ENCODE measurements at places on chromosomes 6 and 20.
A peak's percentile ranks its signal among the peaks of the same experiment; 100 is the strongest.

GRCh38 chr20:36064658-36065426 is 89.7 kb upstream of the EPB41L1 start:
- no peaks in the 10 kb centered on the region for H3K27me3 ChIP-seq
- peak; percentile 97 for DNase-seq
- no peaks in the 10 kb centered on the region for H3K36me3 ChIP-seq
- H3K27ac ChIP-seq = peak overlapping the region; percentile 92
- peak overlapping the region; percentile 78 for H3K4me3 ChIP-seq

DNA sequence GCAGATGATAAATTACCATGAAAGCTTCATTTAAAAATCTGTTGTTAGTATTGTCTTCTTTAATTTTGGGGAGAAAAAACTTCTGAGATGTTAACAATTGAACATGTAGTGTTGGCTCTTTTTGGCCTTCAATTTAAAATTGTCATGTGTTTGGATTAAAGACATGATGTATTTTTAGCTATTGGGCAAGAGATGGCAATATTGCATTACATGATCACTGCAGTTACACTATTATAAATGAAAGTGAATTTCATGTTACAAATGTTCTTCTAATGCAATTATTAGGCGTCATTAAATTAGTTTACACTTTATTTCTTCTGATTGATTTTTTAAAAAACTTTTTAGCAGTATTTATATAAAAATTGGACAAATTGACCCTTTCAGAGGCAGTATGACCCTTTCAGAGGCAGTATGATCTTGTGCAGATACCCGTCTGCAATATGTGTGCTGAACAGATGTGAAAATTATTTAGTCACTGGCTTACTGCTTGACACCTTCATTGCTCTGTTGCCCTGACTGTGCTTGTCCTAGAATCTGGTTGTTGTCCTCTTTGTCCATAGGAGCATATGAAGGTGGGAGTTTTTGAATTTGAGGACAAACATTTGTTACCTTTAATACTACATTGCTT is 25.8 kb downstream of the CDKAL1 start:
- no peak overlapping the region for H3K4me3 ChIP-seq
- peaks cover 9% of the 10 kb centered on the region for H3K4me1 ChIP-seq
- H3K27ac ChIP-seq = no peak overlapping the region
- H3K27me3 ChIP-seq = no peaks in the 10 kb centered on the region
- DNase-seq = no peak

DNA sequence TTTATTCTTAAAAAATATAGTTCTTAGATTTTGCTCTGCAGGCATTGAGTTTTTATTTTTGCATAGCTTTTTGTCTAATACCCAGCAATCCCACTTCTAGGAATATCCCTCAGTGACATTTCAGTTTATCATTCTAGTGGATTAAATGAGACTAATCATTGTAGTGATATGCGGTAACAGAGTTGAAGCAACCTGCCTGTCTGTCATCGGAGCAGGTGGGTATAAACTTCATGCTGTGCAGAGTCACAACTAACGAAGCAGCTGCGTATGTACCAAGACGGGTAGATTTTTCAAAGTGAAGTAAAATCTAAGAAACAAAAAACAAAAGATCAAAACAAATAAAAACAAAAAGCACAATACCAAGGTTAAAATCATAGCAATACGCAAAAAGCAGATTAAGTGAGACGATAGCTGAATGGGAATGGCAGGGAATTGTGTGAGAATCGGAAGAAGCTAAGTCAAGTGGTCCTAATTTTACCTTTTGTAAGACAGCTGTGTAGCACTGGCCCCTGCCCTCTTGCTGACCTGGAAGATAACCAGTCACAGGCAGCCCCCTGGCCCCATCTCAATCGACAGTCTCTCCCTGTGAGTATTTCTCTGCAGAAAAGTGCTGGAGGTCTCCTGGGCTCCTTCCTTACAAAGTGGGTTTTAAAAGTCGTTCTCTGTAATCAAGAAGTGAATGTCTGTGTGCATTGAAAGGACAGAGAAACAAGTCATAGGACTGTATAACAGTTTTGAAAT is 169.2 kb downstream of the OR2B2 start:
- H3K4me1 ChIP-seq = no peaks in the 10 kb centered on the region
- peaks cover 39% of the 10 kb centered on the region for H3K27me3 ChIP-seq
- no peak overlapping the region for H3K4me3 ChIP-seq
- no peak for DNase-seq
- H3K36me3 ChIP-seq = no peaks in the 10 kb centered on the region

- H3K4me1 ChIP-seq = peaks cover 12% of the 10 kb centered on the region
- H3K27me3 ChIP-seq = no peaks in the 10 kb centered on the region
- no peak overlapping the region for H3K4me3 ChIP-seq
- peak; percentile 65 for DNase-seq
- no peak overlapping the region for H3K27ac ChIP-seq
These were observed 17.3 kb downstream of the TAF4 start for GRCh38 chr20:62048346-62048761.

DNA sequence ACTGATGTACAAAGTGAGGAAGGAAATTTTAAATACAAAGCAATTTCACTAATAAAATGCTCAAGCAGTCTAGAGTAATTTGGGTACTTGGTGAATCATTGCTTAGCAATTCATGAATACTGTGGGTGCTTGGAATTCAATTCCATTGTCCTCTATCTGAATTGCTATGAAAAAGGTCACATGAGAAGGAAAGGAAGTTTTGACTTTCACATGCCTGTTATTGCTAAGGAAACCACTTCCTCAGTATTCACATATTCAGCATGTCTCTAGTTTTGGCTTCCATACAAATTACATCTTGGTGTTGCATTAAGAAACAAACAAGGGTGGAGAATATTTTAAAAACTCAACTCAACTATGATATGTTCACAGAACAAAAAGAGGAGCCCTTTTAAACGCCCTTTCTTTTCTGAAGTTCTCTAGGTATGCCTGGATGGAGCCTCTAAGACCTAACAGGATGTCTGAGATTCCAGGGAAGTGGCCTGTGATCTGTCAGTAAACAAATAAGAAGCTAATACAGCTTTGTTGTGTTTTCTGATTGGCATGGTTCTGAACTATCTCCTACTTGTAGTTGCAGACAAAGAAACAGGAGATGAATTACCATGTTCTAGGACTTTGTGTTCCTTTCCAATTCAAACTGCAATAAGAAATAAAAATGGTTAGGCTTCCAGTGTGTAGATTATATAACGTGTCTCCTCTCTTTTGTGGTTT is 190.4 kb downstream of the OGFRL1 start:
- H3K4me3 ChIP-seq = no peak overlapping the region
- no peaks in the 10 kb centered on the region for H3K27me3 ChIP-seq
- no peaks in the 10 kb centered on the region for H3K36me3 ChIP-seq
- peak overlapping the region; percentile 60 for H3K27ac ChIP-seq
- DNase-seq = no peak
- peaks cover 28% of the 10 kb centered on the region for H3K4me1 ChIP-seq

GRCh38 chr6:144266091-144266649 is 19.0 kb upstream of the UTRN start:
- peaks cover 54% of the 10 kb centered on the region for H3K4me1 ChIP-seq
- no peak for DNase-seq
- H3K36me3 ChIP-seq = peaks cover 2% of the 10 kb centered on the region
- peak overlapping the region; percentile 35 for H3K4me3 ChIP-seq

DNA sequence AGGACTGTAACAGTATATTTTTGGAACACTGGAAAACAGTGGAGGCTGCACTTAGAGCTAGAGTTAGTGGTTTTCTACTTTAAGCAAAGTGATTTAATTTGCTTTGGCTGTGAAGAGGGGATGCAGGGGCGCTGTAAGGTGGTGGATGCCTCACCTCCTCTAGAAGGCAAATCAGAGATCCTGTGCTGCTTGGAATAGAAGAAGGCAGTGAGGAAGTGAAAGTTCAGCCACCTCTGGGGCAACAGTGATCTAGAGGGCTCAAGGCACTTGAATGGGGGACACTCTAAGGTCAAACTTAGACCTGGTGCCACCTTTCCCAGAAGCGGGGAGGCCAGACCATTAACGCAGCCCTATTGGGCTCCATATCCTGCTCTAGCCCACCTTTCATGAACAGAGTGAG is 19.0 kb upstream of the SNRPB2 start:
- H3K27me3 ChIP-seq = peaks cover 10% of the 10 kb centered on the region
- H3K27ac ChIP-seq = no peak overlapping the region
- DNase-seq = no peak
- no peaks in the 10 kb centered on the region for H3K4me1 ChIP-seq

GRCh38 chr6:41229721-41230120 is 1.6 kb downstream of the TREML4 start:
- H3K27me3 ChIP-seq = peaks cover 49% of the 10 kb centered on the region
- no peaks in the 10 kb centered on the region for H3K4me1 ChIP-seq
- H3K27ac ChIP-seq = no peak overlapping the region
- DNase-seq = no peak
- H3K4me3 ChIP-seq = no peak overlapping the region

DNA sequence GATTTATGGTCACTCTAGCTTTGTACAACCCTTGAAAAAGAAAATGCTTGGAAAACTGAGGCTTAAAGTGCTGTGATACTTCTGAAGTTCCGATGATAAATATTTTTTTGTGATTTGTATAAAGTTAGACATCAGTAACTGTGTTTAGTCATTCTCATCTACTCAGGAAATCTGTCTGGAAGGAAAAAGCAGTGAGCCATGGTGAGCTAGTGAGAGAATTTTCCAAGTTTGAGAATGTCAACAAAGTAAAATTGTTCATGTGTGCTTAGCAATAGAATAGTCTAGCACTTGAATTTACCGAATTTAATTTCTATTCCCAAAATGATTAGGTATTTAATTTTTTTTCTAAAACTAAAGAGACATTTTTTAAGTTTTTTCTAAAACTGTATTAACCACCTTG is 41.3 kb upstream of the PLCB4 start:
- H3K4me1 ChIP-seq = peaks cover 42% of the 10 kb centered on the region
- H3K27ac ChIP-seq = no peak overlapping the region
- DNase-seq = no peak
- no peaks in the 10 kb centered on the region for H3K36me3 ChIP-seq

DNA sequence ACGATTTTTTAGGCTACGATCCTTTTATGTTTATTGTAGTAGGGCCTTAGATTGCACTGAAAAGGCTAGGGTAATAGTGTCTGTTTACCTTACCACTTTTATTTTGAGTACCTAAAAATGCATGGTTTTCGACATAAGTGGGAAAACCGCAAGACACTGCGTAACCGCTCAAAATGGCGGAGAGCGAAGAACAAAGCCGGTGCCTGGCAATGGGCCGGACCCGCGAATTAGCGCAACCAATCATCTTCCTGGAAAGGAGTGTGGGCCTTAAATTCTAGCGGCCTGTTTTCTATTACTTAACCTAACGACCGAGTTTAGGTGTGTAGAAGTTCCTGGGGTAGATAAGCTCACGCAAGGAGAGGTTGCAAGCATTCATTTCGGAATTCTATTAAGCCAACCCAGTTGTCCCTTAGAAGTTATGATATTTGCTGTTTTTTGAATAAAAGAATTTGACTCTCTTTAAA is 118.0 kb downstream of the HFE start:
- DNase-seq = no peak
- H3K4me1 ChIP-seq = peaks cover 10% of the 10 kb centered on the region
- H3K27ac ChIP-seq = no peak overlapping the region
- H3K36me3 ChIP-seq = no peaks in the 10 kb centered on the region
- no peak overlapping the region for H3K4me3 ChIP-seq

- no peak for DNase-seq
- H3K4me1 ChIP-seq = peaks cover 38% of the 10 kb centered on the region
- no peak overlapping the region for H3K27ac ChIP-seq
- H3K4me3 ChIP-seq = no peak overlapping the region
These were observed 6.7 kb downstream of the NUDT3 start for GRCh38 chr6:34385793-34386195.

DNA sequence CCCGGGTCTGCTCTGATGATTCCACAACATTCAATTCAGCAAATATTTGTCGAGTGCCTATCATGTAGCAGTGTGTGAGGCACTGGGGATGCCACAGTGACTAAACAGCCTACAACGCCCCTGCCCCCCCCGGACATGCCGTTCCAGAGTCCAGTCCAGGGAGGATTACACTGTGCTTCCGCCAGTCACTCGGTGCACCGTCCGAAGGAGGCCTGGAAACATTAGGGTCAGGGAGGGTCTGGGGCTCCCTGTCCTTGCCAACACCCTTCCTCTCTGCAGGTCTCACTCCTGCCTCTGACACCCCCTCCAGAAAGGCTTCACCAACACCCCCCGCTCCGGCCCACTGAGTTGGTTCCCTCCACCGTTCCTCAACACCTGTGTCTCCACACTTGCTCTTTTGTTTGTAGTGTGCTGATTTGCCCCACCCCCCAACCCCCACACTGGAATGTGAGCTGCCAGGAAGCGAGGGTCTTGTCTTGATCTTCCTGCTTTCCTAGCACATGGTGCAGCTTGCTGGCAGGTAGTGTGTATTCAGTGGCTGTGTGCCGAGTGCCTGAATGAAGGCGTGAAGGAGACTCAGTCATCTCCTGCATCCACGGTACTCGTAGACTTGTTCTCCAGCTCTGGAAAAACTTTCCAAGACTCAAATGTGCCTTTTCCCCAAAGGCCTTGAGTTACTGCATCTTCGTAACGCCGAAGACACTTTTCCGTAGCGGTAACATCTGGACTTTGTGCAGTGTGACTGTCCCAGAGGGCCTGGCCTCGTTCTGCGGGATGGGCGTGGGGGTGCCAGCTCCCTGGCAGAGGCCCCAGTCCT is 150.4 kb downstream of the ZDHHC14 start:
- H3K4me3 ChIP-seq = no peak overlapping the region
- no peak overlapping the region for H3K27ac ChIP-seq
- H3K36me3 ChIP-seq = no peaks in the 10 kb centered on the region
- peaks cover 6% of the 10 kb centered on the region for H3K27me3 ChIP-seq
- DNase-seq = no peak

GRCh38 chr6:13427801-13428582 is 59.4 kb downstream of the GFOD1 start:
- H3K27me3 ChIP-seq = no peaks in the 10 kb centered on the region
- peaks cover 26% of the 10 kb centered on the region for H3K4me1 ChIP-seq
- DNase-seq = no peak
- H3K4me3 ChIP-seq = no peak overlapping the region
- no peaks in the 10 kb centered on the region for H3K36me3 ChIP-seq
- H3K27ac ChIP-seq = no peak overlapping the region

- H3K27me3 ChIP-seq = no peaks in the 10 kb centered on the region
- H3K4me3 ChIP-seq = no peak overlapping the region
- H3K27ac ChIP-seq = no peak overlapping the region
- H3K36me3 ChIP-seq = no peaks in the 10 kb centered on the region
These were observed 512.8 kb upstream of the CHD6 start for GRCh38 chr20:42130810-42131596.

- no peaks in the 10 kb centered on the region for H3K36me3 ChIP-seq
- peaks cover 51% of the 10 kb centered on the region for H3K27me3 ChIP-seq
- H3K4me1 ChIP-seq = peaks cover 3% of the 10 kb centered on the region
These were observed 20.6 kb downstream of the SLC17A9 start for GRCh38 chr20:62972845-62973745.

GRCh38 chr20:44746367-44747165 is 901 bp downstream of the KCNK15 start:
- peak overlapping the region; percentile 66 for H3K4me3 ChIP-seq
- DNase-seq = no peak
- H3K27me3 ChIP-seq = peaks cover 16% of the 10 kb centered on the region
- H3K27ac ChIP-seq = no peak overlapping the region
- peaks cover 15% of the 10 kb centered on the region for H3K4me1 ChIP-seq

GRCh38 chr20:52922436-52922835 is 49.7 kb upstream of the TSHZ2 start:
- no peak overlapping the region for H3K4me3 ChIP-seq
- H3K4me1 ChIP-seq = no peaks in the 10 kb centered on the region
- no peak for DNase-seq

GRCh38 chr6:4747588-4747987 is 28.6 kb upstream of the CDYL start:
- no peak for DNase-seq
- H3K36me3 ChIP-seq = no peaks in the 10 kb centered on the region
- no peaks in the 10 kb centered on the region for H3K27me3 ChIP-seq
- H3K4me3 ChIP-seq = no peak overlapping the region

- peaks cover 2% of the 10 kb centered on the region for H3K27me3 ChIP-seq
- no peak overlapping the region for H3K4me3 ChIP-seq
- H3K27ac ChIP-seq = no peak overlapping the region
- H3K36me3 ChIP-seq = no peaks in the 10 kb centered on the region
- no peaks in the 10 kb centered on the region for H3K4me1 ChIP-seq
These were observed 274.4 kb upstream of the ZFP64 start for GRCh38 chr20:52465991-52466390.

All from chondrocyte (in vitro differentiated cells).